ENCODE measurements at places on chromosomes 12 and 14. TPM values are rescaled to one million over a fixed set of nuclear protein-coding genes. Genes with fewer than 3 reads are reported as not detected.
A peak's percentile ranks its signal among the peaks of the same experiment; 100 is the strongest.

DNA sequence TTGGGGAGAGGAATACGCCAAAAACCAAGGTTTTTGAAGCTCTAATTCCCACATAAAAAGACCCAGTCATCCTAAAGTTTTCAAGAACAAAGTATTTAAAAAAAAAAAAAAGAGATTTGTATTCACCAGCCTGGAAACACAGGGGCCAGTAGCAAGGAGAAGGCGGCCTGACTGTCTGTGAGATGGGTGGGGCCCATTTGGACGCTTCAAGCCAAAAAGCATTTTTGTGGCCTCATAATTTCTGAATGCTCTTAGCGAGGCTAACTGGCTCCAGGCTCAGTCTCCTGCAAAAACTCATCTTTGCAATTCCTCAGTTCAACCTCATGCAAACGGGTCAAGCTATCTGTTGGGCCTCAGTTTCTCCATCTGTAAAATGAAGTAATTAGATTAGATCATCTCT is 514.1 kb downstream of the MED13L start:
- DNase-seq, result no peak

DNA sequence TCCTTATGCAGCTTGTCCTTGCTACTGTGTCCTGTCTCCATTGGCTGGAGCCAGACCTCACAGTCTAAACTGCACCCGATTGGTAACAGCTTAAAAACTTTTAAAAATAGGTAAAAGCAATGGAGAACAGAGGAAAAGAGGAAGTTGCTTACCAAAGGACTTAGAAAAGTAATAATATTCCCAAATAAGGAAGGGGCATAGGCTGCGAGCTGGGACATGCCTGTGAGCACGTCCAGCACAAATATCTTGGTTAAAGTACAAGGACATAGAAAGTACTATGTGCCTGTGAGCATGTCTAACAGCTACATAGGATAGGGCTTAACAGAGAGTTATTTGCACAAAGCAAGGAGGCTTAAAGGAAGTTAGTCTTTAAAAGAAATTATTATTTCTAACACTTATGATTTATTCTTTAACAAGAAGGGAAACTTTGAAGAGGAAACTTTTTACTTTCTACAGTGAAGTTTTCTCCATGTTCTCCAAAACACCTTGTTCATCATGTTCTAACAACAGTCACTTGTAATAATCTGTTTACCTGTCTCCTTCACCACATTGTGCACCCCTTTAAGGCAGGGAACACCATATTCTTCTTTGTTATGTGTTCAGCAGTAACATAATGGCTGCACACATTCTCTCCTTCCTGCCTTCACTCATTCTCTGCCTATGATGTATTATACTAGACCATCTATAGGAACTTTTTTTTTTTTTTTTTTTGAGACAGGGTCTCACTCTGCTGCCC is 9.8 kb upstream of the UBE2N start:
- DNase-seq, result no peak

DNA sequence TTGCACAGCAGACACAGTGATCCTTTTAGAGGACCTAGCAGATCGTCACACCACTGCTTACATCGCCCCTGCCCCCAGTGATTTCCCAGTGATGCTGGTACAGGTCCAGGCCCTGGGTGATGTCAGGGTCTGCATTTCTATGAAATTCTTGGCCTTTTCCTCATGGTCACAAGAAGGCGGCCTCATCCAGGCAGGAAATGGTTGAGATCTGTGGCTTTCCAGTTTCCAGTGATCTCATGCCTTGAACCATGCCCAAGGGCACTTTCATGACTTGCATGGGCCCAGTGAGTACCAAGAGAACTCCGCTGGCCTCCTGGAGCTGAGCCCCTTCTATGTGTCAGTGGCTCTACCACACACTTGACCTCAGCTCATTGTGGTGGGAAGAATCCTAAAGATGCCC is 41.9 kb upstream of the BDKRB2 start:
- no peak for DNase-seq

DNA sequence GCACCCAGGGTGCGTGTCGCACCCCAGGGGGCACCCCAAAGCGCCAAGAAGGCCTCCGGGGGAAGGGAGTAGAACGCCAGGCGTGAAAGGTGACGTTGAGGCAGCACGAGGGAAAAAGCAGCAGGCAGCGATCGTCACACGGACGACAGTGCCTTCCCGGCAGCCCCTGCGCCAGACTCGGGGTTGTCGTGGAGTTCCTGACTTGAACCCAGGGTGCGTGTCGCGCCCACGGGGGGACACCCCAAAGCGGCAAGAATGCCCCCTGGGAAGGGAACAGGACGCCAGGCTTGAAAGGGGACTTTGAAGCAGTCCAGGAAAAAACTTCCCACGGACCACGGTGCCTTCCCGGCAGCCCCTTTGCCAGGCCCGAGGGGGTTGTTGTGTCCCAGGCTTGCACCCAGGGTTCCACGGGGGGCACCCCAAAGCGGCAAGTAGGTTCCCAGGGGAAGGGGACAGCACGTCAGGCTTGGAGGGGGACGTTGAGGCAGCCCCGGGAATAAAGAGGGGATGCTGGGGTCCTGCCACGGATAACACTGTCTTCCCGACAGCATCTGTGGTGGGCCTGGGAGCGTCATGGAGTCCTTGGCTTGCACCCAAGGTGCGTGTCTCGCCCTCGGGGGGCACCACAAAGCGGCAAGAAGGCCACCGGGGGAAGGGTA is 159.2 kb upstream of the ALG10B start:
- DNase-seq, result no peak

DNA sequence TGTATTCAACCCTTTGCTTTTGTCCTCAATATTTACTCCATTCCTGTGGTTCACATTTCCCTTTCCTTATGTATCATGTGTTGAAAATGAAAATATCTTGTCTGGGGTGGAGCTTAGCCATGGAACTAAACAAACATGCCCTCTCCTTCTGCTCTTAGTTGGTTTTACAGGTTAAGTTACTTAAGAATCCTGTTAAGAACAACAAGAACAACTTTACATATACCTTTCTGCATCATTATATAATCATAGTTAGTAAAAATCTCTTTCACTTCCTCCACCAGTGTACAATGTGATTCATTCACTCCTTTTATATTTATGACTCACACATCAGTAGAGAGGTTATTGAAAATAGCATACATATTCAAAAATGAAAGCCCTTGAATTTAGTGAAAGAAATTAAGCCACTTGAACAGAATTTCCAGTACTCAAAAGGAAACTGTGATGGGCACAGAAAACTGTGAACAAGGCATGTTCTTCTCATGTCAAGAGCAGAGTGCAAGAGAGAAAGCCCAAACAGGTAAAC is 307.7 kb downstream of the CCDC91 start:
- DNase-seq, result peak; percentile 0

Gene RBM25
- 91.8 TPM for total RNA-seq
